ENCODE measurements at places on chromosomes 7 and 10.

DNA sequence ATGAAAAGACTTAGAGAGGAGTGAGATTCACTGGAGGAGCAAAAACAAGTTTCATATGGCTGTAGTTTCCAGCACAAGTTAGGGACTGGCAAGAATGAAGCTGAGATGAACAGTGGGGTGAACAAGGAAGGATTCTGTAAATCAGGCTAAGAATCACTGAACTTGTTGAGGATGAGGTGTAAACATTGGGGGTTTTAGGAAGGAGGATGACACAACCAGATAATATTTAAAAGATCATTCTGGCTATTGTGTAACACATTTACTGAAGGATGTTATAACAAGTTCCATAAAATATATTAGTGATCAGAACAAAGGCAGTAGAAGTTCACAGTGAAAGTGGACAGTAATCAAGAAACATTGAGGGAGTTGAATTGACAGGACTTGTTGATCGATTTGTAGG, 68.9 kb downstream of the CD36 start:
- H3K4me3 ChIP-seq: no peak overlapping the region
- no peaks in the 10 kb centered on the region for H3K36me3 ChIP-seq
- no peaks in the 10 kb centered on the region for H3K4me1 ChIP-seq
- DNase-seq: no peak
- H3K27ac ChIP-seq: no peak overlapping the region

DNA sequence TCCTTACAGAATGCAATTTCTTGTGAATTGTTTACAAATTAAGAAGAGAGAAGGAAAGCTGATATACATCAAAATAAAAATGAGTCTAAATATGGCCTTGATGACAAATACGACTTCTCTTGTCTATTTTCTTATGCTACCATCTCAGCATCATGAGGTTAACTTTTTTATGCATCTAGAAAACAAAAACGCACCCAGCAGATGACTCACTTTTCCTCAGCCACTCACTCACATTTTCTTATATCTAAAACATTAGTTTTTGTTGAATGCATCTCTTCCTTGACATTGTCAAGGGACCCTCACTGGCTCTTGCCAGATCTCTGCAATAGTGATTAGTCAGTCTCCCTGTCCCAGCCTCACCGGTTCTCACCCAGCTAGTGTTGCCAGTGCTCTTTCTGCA, 256.4 kb upstream of the SLC26A5 start:
- H3K4me3 ChIP-seq: no peak overlapping the region
- H3K4me1 ChIP-seq: no peaks in the 10 kb centered on the region
- no peaks in the 10 kb centered on the region for H3K36me3 ChIP-seq
- DNase-seq: no peak
- H3K27me3 ChIP-seq: no peaks in the 10 kb centered on the region

- H3K4me3 ChIP-seq: no peak overlapping the region
- no peak overlapping the region for H3K27ac ChIP-seq
- H3K4me1 ChIP-seq: no peaks in the 10 kb centered on the region
- DNase-seq: no peak
- no peaks in the 10 kb centered on the region for H3K36me3 ChIP-seq
- H3K27me3 ChIP-seq: no peaks in the 10 kb centered on the region
These were observed 97.3 kb upstream of the YAE1 start for GRCh38 chr7:39468808-39469374.

DNA sequence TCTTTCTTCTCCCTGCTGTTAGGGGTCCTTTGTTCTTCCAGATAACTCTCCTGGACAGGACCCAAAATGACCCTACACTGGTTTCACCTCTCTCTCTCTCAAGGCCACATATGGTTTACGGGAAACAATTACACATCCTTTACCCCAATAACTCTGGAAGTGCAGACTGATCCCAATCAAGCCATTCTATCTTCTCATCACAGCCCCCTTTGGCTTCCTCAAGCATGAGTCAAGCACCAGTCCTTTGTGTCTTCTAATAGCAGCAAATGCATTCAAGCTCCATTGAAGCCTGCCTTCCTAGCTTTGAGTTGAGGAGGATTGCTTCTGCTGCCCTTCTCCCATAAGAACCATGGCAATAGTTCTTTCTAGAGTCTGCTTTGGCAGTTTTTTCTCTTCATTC, 20.2 kb downstream of the C10orf67 start:
- no peak overlapping the region for H3K4me3 ChIP-seq
- no peaks in the 10 kb centered on the region for H3K27me3 ChIP-seq
- no peak for DNase-seq

GRCh38 chr7:35781767-35782515, 18.9 kb upstream of the SEPTIN7 start:
- H3K4me3 ChIP-seq: no peak overlapping the region
- H3K36me3 ChIP-seq: no peaks in the 10 kb centered on the region
- no peaks in the 10 kb centered on the region for H3K27me3 ChIP-seq
- no peak overlapping the region for H3K27ac ChIP-seq
